IMR-90 (cell line): ENCODE measurements at places on chromosomes 7 and 10.
A peak's percentile ranks its signal among the peaks of the same experiment; 100 is the strongest.

DNA sequence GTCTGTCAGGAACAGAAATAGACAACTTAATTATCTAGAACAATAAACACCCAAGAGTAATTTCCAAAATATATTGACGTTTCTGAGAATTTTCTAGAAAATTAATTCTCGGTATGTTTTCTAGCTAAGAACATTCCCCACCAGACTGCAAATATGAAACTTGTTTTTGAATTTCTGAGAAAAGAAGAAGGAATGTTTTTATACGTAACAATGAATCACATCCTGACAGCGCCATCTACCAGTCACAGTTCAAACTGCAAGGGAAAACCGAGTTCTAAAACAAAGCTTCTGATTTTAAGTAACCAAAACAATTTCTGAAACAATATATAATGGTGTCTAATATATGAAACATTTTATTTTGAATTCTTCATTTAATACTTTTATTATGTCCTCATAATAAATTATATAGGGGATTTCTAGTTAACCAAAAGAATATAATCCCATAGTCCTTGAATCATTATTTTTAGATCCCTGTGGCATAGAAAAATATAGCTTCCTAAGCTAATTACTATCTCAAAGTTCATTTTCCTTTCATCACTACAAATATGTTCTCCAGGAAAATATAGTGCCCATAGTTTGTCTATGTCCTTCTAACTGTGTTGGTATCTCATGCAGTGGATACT lies 34.5 kb upstream of the MEOX2 start:
- DNase-seq: peak; percentile 53

DNA sequence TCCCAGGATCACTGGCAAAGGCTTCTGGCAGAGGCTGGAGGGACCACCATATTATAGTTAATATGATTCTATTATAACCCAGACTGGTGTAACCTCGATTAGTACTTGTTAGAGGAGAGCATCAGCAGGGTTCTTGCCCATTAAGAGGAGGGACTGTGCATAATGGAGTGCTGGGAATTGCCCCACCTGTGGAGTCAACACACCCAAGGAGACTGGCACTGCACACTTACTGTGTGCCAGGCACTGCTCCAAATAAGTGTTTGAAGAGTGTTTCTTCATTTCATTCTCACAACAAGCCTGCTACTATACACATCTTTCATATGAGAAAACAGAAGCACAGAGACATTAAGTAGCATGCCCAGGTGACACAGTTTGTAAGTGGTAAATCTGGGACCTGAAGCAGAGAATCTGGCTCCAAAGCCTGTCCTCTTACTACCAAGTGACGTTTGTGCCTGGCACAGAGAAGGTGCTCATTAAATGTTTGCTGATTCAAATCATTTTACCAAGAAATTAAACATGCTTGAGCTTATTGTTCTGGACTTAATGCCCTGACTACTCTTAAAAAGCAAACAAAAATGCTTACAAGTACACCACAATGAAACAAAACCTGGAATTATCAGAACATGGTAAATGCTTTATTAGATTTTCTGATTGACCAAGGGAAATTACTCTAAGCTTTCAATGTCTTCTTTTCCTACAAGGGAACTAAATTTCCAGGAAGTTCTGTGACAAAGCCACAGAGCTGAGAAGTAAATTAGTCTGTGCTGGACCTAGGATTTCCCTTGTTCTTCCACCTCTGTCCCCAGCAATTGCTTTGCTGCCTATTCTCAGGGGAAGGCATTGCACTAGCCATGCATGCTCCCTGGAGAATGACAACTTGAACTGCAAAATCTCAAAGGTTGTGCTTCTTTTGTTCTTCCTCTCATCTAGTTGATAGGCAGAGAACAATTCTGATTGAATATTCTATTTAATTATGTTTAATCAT lies 809 bp downstream of the SLC13A1 start:
- DNase-seq: no peak

DNA sequence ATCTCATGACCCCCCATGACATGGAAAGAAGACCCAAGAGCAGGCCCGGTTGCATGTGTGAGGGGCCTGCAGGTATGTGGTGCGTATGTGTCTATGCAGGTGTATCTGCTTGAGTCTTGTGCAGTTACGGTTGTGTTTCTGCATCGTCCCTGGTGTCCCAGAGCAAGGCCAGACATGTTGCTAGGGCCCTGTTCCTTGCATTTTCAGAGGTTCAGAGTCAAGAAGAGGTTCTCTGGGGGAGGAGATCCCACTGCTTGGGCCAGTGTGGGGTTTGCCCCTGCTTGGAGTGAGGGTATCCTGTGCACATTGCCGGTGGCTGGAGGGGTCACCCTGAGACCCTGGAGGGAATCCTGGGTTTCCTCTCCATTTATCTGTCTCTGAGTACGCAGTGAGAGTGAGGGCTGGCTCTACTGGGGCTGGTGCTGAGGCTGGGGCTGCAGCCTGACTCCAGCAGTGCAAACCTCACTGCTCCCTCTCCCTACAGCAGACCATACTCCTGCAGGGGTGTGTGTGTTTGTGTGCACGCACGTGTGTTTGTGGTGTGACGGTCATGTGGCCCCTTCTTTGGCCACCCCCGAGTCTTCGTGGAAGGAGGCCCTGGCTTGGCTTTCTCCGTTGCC lies 4.1 kb downstream of the TRIM8 start:
- DNase-seq: no peak

DNA sequence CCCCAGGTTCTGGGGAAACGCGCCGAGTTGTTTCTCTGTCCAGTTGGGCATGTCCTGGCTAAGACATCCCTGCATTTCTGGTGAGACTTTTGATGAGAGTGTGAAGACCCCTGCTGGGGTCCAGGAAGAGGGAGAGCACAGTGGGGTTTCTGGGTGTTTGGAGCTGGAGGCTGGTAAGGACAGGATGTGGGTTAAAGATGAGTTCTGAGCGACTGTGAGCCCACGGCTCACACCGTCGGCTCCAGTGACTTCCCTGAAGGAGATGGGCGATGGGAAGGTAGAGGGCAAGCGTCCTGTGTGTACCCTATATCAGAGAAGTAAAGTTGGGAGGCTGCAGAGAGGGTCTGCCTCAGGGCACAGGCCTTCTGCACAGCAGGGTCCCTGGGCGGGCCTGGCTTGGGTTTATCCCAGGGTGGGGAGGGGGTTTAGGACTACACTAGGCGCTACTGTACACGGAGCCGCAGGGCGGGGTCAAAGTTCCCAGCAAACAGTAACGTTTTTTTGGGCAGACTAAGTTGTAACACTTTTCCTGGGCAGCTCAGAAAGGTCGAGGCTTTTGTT lies 3.6 kb downstream of the EMX2 start:
- DNase-seq: no peak

GRCh38 chr10:107978455-107978854 lies 813.9 kb upstream of the SORCS1 start:
- DNase-seq: no peak

DNA sequence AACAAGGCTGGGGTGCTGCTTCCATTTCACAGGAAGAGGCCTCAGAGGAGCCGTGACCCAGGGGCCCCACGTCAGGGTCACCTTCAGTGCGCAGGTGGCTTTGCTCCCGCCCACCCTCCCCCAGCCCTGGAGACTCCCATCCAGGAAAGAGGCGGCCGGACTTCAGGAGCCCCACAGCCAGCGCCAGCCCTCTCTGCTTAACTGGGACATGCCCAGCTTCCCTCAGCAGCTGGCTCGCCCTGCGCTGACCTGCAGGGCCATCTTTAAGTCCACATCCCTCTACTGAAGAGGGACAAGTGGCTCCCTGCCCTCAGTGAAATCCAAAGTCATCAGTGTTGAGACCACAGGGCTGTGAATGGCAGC lies 141.9 kb upstream of the PPP2R2D start:
- DNase-seq: no peak
